ENCODE measurements at places on chromosomes 3 and 15. TPM values are rescaled to one million over a fixed set of nuclear protein-coding genes. Genes with fewer than 3 reads are reported as not detected.
A peak's percentile ranks its signal among the peaks of the same experiment; 100 is the strongest.

The SNAP23 gene
- total RNA-seq: 72.5 TPM

The LRRC34 gene
- 1.1 TPM for total RNA-seq

The CCDC50 gene
- total RNA-seq: 63.1 TPM

The FBXO40 gene
- not detected for total RNA-seq

The CERS3 gene
- total RNA-seq: not detected

The CFAP91 gene
- not detected for total RNA-seq

The CHRD gene
- under 0.01 TPM for total RNA-seq

DNA sequence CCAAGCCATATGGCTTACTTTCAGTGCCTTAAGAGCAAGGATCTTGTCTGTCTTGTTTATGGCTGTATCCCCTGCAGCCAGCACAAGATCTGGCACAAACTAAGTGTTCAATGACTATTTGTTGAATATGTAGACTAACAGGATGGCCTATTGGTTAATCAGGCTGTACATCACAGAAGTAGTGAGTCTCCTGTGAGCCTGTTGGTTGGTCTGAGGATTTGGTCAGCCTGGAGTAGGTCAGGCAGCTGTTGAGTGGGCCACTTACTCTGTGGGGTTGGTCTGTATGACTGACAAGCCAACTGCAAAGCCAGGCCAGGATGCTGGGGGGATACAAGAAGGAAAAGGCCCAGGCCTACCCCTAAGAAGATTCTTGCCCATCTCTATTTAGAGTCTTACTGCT lies 33.4 kb upstream of the CILP start:
- no peaks in the 10 kb centered on the region for H3K36me3 ChIP-seq
- no peak overlapping the region for H3K4me3 ChIP-seq

GRCh38 chr15:46344915-46345314 lies 710.1 kb downstream of the SQOR start:
- no peaks in the 10 kb centered on the region for H3K4me1 ChIP-seq
- H3K4me3 ChIP-seq: no peak overlapping the region
- no peak for DNase-seq
- H3K27ac ChIP-seq: no peak overlapping the region

DNA sequence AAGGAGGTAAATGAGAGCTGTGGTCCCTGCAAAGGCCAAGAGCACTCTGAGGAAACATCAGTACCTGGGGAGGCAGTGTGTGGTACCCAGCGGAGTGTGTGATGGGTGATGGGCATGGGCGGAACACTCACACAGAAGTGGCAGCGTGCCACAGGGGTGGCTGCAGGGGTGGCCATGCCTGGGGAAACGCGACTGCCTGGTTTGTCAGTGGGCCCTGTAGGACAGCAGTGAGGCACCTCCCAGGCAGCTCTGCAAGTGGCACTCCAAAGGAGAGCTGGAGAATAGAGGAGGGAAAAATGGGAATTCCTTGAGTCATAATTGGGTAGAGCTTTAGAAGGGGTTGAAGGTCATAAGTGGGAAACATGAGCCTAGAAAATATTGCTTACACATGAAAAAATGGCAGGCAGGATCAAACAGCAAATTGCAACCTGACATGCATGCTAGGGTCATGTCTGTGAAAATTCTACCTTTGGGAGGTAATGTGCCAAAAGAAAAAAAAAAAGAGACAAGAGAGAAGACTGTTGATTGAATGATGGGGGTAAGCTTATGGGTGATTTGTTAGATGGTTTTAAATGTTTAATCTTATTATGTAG lies 138.4 kb downstream of the RPLP1 start:
- H3K27me3 ChIP-seq: peaks cover 56% of the 10 kb centered on the region
- no peak overlapping the region for H3K4me3 ChIP-seq
- no peaks in the 10 kb centered on the region for H3K4me1 ChIP-seq
- H3K27ac ChIP-seq: no peak overlapping the region
- DNase-seq: no peak

DNA sequence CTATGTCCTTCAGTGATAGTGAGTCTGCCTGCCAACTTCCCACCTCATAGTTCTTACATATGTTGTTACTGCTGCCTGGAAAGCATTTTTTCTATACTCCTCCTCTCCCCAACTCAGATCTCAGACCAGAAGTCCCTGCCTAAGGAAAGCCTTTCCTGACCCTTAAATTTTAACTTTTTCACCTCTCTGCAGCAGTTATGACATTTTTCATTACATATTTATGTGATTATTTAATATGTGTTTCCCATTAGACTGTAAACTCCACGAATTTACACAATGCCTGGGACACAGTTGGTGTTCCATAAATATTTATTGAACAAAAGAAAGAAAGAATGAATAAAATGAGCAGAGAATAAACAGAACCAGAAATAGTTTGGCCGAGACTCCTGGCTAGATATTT lies 125.5 kb downstream of the MITF start:
- DNase-seq: peak; percentile 58
- H3K27me3 ChIP-seq: no peaks in the 10 kb centered on the region

DNA sequence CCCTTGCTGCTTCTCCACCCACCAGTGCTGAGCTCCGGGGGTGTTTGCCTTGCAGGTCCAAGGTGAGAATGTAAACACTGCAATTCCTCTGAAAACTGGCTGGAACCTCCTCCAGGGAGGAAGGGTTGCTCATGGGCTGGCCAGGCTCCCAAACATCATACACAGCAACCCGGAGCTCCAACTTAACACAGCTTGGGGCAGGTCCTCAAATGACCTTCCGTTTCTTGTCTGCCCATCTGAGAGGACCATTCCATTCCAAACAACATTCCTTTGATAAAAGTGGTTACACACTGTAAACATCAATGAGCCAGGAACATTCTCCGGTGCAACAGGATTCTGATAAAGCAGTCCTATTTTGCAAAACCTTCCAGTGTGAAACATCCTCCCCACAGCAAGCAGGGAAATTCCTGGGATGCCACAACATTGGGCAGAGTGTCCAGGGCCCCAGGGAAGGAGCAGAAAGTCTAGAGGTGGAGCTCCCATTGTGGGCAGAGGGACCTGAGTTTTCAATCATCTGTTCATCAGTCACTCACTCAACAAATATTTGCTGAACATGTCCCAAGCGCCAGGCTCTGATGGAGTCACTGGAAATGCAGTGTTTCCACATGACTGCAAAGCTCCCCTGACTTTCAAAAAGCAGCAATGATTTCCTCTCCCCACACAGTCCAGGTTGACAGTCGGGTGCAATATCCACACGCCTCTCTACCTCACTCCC lies 7.3 kb upstream of the HEG1 start:
- H3K36me3 ChIP-seq: no peaks in the 10 kb centered on the region
- H3K27ac ChIP-seq: peak overlapping the region; percentile 93
- H3K4me3 ChIP-seq: no peak overlapping the region
- no peaks in the 10 kb centered on the region for H3K27me3 ChIP-seq

DNA sequence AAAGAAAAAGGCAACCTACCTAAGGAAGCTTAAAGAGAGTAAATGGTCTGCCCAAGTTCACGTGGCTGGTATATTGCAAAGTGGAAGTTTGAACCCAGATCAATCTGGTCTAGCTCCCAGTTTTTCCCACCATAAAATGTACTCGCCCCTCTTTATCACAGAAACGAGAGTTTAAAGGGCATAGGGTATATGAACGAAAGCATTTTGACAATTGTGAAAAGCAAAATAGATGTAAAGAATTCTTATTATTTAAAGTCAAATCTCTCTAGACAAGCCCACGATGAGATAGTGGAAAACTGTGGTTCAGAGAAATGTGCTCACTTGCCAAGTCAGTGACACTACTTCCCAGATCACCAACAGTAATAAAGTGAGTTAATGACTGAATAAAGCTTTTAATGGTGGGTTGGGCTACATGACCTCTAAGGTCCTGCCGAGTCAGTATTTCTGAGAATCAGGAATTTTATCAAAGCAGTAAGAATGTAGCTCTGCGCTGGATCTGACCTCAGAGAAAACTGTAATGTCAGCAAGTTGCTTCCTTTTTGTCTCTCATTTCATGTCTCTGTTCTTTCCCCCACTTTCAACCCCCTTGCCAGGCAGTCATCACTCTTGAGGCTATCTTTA lies 23.3 kb upstream of the NEO1 start:
- no peak for DNase-seq
- no peaks in the 10 kb centered on the region for H3K36me3 ChIP-seq
- peaks cover 15% of the 10 kb centered on the region for H3K27me3 ChIP-seq
- H3K4me3 ChIP-seq: no peak overlapping the region

GRCh38 chr3:180430896-180431295 lies 171.1 kb upstream of the TTC14 start:
- peak; percentile 31 for DNase-seq
- 0 out of 2 replicates have a peak, but pooled peaks cover 1% of the 10 kb centered on the region for H3K4me1 ChIP-seq
- no peaks in the 10 kb centered on the region for H3K36me3 ChIP-seq

DNA sequence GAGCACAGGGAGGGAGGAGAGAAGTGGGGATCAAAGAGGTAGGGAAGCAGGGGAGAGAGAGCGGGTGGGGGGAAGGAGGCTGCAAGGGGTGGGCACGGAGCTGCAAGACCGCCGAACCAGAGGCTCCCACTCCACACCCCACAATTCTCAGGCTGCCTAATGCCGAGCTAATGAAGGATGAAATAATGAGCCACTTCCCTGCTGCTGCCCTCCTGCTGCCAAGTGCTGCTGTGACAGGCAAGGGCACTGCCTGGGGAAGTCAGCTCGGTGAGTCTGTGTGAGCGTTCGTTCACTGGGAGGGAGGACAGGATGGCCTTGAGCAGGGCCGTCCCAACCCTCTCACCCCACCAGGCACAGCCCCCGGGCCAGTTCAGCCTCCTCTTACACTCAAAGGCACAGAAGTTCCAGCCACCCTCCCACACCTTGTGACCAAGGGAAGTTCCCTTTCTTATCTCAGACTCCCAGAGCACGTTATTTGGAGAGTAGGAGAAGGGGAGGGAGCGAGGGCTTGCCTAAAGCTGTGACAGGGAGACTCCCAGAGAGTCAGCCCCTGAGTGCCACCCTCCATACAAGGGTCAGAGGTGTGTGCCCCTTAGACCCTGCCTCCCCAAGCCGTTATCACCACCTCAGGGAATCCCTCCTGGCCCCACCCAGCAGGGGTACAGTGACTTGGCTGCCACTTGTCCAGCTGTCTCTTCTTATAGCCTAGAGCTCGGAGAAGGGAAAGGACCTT lies 12.4 kb downstream of the GLYCTK start:
- peaks cover 11% of the 10 kb centered on the region for H3K4me1 ChIP-seq
- H3K4me3 ChIP-seq: no peak overlapping the region
- H3K36me3 ChIP-seq: no peaks in the 10 kb centered on the region
- no peaks in the 10 kb centered on the region for H3K27me3 ChIP-seq
- DNase-seq: peak; percentile 34

DNA sequence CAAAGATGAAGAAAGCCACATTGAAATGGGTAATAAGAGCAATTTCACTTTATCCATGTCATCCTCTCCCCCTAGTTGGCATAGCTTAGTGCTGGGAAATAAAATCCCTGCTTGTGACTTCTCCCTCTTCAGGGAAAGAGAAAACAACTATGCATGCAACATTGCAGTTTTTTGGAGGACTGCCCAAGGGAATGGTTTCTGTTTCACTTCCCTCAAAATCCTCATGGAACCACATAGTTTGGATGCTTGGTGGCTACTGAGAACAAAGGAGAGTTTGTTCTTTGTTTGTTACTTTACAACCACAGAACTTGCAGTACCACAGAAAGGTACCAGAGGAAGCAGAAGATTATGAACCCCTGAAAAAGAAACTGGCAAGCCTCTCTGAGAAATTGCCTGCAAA lies 384.6 kb upstream of the RORA start:
- H3K27ac ChIP-seq: no peak overlapping the region
- no peaks in the 10 kb centered on the region for H3K4me1 ChIP-seq
- H3K27me3 ChIP-seq: no peaks in the 10 kb centered on the region
- no peak for DNase-seq
- H3K4me3 ChIP-seq: no peak overlapping the region

DNA sequence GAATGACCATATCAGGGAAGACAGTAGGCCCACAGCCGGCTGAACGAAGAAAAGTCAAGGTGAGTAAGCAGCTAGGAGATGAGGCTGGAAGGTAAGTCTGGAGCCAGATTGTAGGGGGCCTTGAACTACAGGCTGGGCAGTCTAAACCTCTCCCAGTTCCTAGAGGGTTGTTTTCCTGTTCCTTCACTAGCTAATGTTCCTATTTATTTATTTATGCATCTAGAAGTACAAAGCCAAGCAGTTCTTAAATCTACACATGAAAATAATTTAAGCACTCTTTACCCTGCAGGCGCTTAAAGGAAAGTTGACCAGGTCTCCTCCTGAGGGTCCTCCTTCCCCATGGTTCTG lies 3.7 kb downstream of the ACAA1 start:
- DNase-seq: no peak
- H3K4me3 ChIP-seq: no peak overlapping the region
- H3K27ac ChIP-seq: no peak overlapping the region
- no peaks in the 10 kb centered on the region for H3K27me3 ChIP-seq
- H3K4me1 ChIP-seq: peaks cover 5% of the 10 kb centered on the region
- H3K36me3 ChIP-seq: peaks cover 48% of the 10 kb centered on the region

DNA sequence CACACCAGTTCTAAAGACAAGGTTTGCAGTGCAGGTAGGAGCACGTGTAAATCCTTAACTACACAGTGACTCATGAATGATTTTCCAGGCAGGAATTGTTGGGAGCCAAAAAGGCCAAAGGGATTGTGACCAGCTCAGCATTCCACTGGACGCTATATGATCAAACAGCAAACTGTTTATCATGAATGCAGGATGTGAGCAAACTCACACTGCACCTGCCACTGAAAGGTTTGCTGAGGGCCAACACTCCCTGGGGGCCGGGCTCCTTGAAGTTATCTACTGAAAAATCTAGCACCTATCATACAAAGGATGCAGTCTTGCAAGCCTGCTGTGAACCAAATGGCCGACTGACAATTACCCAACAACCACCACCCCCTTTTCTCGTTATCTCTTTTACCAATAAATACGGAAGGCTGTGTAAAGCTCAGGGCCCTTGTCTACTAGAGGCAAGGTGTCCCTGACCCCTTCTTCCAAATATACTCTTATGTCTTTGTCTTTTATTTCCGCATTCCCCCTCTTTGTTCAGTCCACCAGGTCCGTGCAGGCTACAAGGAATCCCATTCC lies 11.5 kb upstream of the DNASE1L3 start:
- no peak overlapping the region for H3K27ac ChIP-seq

DNA sequence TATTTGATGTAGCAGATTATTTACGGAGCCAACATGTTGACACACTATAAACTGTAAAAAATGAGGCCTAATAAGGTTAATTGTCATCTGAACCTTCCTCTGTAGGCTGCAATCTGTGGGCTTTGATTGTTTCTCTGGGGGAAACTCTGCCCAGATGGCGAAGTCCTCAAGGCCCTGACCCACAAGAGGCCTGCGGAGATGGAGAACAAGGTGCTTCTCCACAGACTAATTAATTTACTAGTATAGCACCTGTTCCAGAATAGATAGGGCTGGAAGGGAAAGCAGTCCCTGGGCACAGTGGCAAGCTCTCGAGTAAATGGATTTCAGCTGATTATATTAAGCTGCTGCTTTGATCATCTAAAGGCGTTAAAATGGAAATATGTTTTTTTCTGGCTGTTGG lies 338.8 kb upstream of the DNAJC19 start:
- no peak overlapping the region for H3K27ac ChIP-seq
- H3K36me3 ChIP-seq: no peaks in the 10 kb centered on the region
- no peaks in the 10 kb centered on the region for H3K4me1 ChIP-seq
- H3K27me3 ChIP-seq: no peaks in the 10 kb centered on the region
- H3K4me3 ChIP-seq: no peak overlapping the region
